Esophagus mucosa (tissue), 1 donor: ENCODE measurements at places on chromosomes 12 and 14. TPM values are rescaled to one million over a fixed set of nuclear protein-coding genes. Genes with fewer than 3 reads are reported as not detected.

DNA sequence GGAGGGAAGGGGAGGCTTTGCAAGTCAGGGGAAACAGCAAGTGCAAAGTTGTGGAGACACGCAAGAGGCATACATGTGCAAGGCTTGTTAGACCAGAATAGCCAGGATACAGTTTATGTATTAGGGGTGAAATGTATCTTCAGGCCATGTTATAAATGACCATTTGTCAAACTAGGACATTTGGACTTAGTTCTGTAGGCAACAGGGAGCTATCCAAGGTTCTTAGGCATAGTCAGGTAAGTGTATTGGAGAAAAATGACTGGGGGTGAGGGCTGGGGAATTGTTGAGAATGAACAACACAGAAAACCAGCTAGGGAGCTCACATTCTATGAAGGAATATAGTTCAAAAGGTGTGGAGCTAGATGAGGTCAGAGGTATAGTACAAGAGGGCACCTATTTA lies 42.5 kb downstream of the TPH2 start:
- ATAC-seq = no peak

- ATAC-seq = no peak
Measured at GRCh38 chr12:103908877-103909276, 21.3 kb upstream of the HSP90B1 start.

The SERPINA12 gene
- not detected for total RNA-seq

The KCNMB4 gene
- 0.76 TPM for total RNA-seq

DNA sequence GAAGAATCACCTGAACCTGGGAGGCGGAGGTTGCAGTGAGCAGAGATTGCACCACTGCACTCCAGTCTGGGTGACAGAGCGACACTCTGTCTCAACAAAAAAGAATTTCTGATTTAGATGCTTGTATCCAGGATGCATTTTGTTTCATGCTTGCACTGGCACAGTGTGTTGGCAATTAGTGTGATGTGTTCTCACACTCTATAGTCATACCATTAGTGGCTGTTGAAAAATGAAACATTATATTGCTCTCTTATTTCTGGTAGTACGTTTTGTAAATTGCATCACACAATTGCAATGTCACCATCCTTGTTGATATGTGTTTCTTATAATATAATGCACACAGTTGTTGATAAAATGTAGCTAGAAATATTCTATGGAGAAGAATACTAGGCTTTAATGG lies 51.3 kb upstream of the RMST start:
- ATAC-seq = no peak

- ATAC-seq = no peak
Measured at GRCh38 chr12:105721051-105721825, 390.7 kb downstream of the C12orf75 start.

The NKX2-1 gene
- not detected for total RNA-seq

DNA sequence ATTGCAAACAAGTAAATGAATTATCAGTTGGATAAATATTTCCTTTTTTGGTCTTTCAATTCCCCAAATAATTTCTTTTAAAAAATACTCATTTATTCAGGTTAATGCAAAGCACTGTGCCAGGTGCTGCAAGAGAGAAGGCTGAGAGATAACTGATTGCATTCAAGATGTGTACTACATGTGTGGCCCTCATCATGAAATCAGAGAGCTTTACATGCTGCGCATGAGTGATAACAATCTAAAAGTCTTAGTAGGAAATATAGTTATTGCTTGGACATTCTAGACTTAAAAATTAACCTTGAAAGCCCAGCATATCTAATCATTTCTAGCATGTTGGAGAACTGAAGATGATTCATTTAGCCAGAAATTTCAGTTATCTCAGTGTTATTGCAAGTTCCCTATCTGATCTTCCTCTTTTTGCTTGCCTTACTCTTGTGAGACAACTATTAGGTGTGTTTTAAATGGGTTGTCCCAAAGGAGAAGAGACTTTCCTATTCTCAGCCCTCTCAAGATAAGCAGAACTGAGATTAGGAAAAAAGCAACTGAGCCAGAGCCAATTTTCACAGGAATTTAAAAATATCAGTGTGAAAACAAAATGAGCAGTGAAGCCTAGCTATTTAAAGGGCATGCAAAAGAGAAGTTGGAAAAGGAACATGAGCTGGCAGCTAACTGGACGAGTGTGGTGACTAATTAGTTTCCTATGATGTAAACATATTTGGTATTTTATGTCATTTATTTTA lies 60.9 kb downstream of the PLEKHA5 start:
- ATAC-seq = no peak

The KRT5 gene
- total RNA-seq = 11,855 TPM

The NRXN3 gene
- 0.60 TPM for total RNA-seq

- ATAC-seq = no peak
Measured at GRCh38 chr14:61471297-61472005, 150.1 kb downstream of the PRKCH start.

- no peak for ATAC-seq
Measured at GRCh38 chr12:68780731-68781130, 27.2 kb upstream of the MDM2 start.

DNA sequence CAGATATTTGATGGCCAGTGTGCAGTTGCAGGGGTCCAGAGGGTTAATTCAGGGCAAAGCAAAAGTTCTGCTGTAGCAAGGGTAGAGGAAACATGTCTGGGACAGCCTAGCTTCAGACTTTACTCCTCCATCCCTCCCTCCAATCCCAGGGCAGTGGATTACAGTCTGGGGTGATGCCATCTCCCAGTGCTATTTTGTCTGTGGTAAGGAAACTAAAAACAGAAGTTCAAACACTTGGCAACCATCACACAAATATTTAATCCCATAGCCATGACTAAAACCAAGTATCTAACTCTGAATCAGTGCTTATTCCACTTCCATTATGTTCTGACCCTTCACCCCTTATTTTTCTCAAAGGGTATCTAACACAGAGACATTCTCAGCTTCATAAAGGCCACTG lies 61.8 kb downstream of the PIK3C2G start:
- ATAC-seq = no peak
